Stimulated activated CD4-positive, alpha-beta T cell treated with anti-CD3 and anti-CD28 coated beads, Interleukin-1b, Interleukin-23, amount 100 ng/mL, for 48 hours (primary cell): ENCODE measurements at places on chromosomes 7 and 10.
A peak's percentile ranks its signal among the peaks of the same experiment; 100 is the strongest.

DNA sequence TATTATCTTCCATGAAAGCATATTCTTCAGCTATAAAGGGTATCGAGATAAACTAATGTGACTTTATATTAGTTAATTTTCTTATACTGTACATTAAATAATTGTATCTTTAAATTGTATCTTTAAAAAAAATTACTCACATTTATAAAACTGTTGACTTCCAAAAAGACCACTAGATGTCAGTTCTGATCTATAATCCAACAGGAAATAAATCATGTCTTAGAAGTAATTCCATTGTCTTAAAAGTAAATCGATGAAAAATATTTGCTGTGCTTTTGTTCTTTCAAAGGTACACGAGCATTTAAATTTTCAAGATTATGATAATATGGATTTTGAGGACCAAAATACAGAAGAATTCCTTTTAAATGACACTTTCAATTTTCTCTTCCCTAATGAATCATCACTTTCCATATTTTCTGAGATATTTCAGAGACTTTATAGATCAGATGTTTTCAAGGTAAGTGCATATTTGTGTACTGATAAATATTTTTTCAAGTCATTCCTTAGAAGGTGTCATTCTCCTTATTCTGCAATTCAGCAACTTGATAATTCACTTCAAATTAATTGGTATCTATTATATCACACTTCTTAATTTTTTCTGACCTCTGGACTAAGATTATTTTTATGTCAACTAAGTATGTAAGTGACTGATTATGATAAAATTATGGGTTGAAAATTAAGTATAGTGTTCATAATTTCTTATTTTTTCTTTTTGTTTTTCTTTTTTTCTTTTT lies 138.5 kb downstream of the CPED1 start:
- DNase-seq = no peak

DNA sequence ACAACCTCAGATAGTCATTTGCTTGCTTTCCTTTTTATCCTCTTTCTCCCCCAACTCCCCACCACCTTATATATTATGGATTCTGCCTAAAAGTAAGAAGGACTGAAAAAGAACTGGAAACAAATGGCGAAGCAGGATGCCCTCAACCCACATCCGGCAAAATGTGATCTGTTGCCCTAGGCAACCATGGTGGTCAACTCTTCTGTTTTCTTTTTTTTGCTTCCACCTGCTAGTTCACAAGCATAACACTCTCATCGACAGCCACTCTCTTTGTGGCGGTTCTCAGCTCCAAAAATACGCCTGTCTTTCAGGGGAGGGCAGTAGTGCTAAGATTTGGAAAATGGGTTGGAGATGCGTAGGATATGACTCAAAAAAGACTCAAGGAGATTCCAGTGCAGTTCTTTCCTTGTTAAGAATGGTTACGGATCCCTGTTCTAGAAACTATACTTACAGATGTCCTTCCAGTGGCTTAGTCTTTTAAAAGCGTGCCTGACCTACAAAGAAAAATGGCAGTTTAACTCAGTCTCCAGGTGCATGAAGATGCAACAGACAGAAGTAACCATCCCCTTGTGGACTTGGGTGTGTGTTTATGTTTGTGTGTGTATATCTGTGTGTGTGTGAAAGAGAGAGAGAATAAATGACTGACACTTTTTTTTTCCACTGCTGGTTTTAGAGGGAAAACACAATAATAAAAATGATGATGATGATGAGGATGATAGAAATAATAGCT lies 10.7 kb downstream of the APBB1IP start:
- DNase-seq = peak; percentile 56

DNA sequence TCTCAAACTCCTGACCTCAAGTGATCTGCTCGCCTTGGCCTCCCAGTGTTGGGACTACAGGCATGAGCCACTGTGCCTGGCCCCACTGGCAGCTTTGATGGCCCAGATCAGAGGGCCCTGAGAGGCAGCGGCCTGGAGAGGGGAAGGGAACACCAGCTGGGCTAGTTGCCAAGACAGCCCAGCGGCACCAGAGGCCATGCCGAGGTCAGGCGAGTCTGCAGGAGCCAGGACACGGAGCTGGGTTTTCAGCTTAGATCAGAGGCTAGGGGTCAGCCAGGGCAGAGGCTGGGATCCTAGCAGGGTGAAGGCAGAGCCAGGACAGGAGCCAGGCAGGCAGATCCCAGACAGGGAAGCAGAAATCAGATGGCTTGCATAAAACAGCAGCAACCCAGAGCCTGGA lies 92.9 kb downstream of the MYL10 start:
- DNase-seq = no peak

DNA sequence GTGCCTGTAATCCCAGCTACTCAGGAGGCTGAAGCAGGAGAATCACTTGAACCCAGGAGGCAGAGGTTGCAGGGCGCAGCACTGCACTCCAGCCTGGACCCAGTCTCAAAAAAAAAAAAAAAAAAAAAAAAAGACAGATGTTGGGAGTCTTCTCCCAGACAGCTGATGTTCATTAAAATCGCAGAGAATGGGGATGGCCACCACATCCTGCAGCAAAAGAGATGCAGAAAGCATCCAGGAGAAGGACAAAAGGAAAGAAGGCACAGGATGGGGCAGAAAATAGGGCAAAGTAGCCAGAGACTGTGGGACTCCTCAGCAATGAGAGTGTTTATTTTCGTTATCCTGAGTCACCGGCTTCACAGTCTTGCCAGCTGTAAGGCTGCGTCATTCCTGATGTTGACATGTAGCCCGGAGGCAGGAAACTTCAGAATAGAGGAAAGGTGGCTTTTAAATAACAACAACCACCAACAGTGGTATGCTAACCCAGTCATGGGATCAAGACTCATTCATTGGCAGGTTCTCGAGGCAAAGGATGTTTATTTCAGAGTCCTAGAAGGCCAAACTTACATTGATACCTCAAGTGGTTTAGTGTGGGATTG lies 149.5 kb upstream of the SVIL start:
- no peak for DNase-seq

GRCh38 chr10:117442521-117442920 lies 67.3 kb upstream of the PDZD8 start:
- no peak for DNase-seq

GRCh38 chr7:70997261-70997660 lies 134.7 kb upstream of the GALNT17 start:
- no peak for DNase-seq

DNA sequence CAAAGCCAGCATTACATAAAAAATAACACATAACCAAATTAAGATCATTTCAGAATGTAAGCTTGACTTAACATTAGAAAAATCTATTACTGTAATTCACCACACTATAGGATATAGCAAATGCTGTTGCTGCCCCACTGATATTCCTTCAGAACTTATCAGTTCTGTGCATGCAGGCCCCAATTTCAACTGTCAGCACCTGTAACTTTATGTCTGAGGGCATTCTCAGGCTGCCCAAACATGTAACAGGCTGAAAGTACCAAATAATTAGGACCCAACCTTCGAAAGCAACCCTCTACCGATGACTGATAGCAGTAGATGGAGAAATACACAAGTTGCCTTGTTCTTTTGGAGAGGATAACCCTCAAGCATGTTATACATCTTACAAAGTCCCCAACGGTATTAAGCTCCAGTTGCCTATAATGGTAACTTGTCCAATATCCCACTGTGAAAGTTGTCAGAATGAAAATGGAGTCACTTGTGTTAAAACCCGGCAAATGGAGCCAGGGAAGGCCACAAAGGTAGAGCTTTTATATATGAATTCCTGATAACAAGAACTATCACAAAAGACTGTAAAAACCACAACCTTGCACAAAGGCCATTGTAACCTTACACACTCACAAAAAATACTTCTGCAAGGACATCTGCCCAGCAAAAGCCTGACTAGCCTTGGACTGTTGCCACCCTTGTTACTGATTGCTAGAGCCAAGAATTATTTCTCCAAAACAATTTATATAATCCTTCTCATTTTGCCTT lies 66.9 kb upstream of the ZNF746 start:
- no peak for DNase-seq

DNA sequence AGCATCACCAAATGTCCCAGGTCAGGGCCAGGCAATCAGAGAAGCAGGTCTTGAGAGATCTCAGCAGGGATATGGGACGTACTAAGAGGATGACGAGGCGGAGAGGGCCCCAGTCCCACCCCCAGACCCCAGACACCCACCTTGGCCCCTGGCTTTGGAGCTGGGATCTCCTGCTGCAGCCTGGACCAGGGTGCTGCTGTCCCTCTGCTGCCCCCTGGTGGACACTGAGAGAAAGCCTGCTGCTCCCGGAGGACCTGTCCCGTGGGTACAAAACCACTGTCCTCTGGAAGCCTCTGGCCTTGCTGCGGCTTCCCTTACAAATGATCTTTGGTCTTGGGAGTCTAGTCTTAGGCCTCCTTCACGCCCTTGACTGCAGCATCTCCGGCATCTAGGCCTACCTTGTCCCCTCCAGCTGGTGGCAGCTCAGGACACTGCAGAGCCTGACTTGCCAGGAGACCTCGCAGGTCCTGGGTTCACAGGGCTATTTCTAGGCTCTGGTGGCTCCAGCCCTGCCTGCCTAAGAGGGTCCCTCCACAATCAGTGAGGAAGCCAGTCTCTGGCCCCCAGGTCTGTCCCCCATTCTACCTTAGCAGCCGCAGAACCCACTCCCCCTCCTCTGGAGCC lies 97.1 kb downstream of the RGS10 start:
- peak; percentile 78 for DNase-seq

GRCh38 chr7:16234493-16235146 lies 186.7 kb downstream of the CRPPA start:
- no peak for DNase-seq

DNA sequence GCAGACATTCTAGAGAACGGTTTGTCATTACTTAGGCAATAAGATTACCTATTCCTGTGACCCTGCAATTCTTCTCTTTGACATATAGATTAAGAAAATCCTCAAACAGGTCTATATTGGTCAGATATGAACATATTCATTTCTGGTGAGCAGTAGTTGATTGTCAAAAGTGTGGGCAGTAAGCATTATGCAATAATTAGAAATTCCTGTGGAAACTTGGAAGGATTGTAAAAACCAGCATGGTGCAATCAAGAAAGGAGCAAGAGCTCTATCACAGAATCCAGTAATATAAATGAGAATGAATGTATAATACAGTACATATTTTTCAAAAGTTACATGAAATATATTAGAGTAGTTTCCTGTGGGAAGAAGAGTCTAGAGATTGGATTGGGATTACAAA lies 406.5 kb downstream of the SUGCT start:
- DNase-seq = no peak

GRCh38 chr7:158732494-158733219 lies 28.1 kb upstream of the NCAPG2 start:
- no peak for DNase-seq

GRCh38 chr10:75235375-75236177 lies at the start of gene COMTD1:
Gene COMTD1 (minus strand): TSS chr10:75235957. CDS start chr10:75235928, 29 bp downstream.
- DNase-seq = peak; percentile 97

- no peak for DNase-seq
Observed at GRCh38 chr7:124085179-124085578, 52.3 kb upstream of the TMEM229A start.

- DNase-seq = no peak
Observed at GRCh38 chr10:86024281-86025041, 342.1 kb downstream of the GRID1 start.

DNA sequence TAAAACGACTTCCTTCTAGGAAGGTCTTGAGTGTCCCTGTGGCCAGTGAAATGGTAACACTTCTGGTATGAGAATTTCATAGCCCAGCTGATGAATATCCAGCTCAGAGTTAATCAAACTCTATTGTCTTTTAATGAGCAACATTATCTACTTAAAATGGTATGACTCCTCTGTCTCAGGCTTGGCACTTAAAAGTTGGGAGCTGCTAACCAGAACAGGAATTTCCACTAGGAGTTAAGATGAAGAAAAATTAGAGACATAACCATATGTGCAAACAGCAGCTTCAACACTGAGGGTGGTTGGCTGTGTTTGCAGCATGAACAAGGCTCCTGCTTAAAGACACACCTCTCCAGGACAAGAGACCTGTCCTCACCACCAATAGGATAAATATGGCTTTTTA lies 46.8 kb downstream of the CH25H start:
- no peak for DNase-seq

DNA sequence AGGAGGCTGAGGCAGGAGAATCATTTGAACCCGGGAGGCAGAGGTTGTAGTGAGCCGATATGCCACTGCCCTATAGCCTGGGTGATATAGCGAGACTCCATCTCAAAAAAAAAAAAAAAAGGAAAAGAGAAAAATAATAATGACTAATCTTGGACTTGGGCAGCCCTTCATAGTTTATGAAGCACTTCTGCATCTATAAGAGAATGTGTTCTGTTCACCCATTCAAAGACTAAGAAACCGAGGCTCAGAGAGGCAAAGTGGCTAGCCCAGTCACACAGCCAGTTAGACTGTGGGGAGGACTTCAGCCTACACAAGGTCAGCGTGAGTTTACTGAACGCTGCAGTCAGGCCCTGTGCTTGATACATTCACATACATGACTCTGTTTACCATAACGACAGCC lies 46.9 kb downstream of the UNC5B start:
- no peak for DNase-seq

- DNase-seq = peak; percentile 0
Observed at GRCh38 chr7:919924-920341, 34.5 kb downstream of the ADAP1 start.

GRCh38 chr7:133854739-133855138 lies 272.4 kb upstream of the LRGUK start:
- DNase-seq = no peak

- no peak for DNase-seq
Observed at GRCh38 chr7:44180631-44181030, 8.6 kb downstream of the GCK start.

DNA sequence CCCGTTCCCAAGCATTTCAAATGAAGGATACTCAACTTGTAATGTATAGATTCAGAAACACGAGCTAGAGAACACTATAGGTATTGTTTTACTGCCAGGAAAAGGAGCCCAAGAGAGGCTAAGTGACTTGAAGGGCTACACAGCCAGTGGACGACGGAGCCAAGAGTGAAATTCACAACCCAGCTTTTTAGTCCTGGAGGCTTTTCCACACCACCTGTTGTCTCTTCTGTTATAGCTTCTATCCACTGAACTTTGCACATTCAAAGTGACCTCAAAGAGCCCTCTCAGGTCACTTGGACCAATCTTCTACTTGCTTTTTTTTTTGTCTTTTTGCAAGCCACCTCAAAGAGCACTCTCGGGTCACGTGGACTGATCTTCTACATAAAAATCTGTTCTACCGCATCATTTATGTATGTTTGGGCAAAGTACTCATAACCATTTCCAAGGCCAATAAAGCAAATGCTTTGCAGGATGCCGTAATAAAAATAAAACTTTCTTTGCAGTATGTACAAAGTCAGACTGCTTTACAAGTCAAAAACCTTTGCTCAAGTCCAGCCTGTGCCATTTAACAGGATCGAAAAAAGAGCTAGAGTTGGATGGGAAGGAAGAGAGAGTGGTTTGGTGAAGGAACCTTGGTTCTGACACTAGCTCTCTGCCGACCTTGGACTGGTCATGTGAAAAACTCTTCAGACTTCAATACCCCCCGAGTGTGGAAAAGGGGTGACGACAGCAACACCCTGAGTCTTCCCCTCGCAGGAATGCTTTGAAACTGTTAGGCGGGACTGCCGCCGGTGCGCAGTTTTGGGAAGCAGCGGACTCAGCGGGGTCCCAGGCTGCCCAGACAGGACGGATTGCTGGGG lies 821 bp downstream of the SLC35B4 start:
- DNase-seq = no peak

- DNase-seq = no peak
Observed at GRCh38 chr7:39609113-39609934, 14.0 kb upstream of the RALA start.

- DNase-seq = no peak
Observed at GRCh38 chr7:130818056-130818455, 84.0 kb upstream of the KLF14 start.
